ENCODE measurements at places on chromosomes 16 and 17. TPM values are rescaled to one million over a fixed set of nuclear protein-coding genes. Genes with fewer than 3 reads are reported as not detected.

DNA sequence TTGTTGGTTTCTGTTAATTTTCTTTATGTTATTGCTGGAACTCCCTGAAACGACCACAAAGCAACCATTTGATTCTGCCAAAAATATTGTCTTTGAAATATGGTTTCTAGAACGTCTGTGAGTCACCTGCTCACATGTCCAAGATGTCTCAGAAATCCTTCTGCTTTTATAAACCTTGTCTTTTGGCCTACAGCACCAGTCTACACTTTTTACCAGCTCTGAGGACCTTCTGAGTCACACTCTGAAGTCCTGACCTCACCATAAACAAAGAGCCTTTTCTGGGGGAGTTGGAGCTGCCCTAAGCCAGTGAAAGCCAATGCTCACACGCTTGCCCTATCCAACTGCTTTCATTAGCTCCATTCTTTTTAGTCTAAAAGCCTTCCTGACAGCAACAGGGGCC lies 55.5 kb downstream of the GRIN2A start:
- peak; percentile 5 for DNase-seq

DNA sequence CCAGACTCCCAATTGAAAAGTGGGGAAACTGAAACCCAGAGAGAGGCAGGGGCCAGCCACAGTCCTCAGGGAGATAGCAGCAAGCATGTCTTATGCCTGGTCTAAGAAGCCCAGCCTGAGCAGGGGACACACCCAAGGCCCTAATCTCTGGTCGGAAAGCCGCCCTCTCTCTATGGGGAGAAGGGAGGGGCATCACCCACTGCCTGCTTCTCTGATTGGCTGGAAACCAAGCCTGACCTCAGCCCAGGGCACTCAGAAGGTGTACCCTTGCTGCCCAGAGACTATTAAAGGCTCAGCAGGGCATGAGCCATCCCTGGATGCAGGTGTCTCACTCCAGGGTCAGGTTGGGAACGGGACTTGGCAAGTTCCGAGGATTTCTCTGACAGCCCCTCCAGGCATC lies 5.7 kb upstream of the KRT13 start:
- no peak for DNase-seq

GRCh38 chr16:73016488-73016830 lies 31.5 kb downstream of the ZFHX3 start:
- DNase-seq = no peak

Gene ODAD4
- 0.56 TPM for total RNA-seq

All from IMR-90 (cell line).